ENCODE measurements at places on chromosomes 11 and 22. TPM values are rescaled to one million over a fixed set of nuclear protein-coding genes. Genes with fewer than 3 reads are reported as not detected.

GRCh38 chr11:129455756-129456655, 80.4 kb downstream of the BARX2 start:
- DNase-seq: no peak

GRCh38 chr11:128720522-128720985, 26.7 kb downstream of the FLI1 start:
- DNase-seq: no peak

DNA sequence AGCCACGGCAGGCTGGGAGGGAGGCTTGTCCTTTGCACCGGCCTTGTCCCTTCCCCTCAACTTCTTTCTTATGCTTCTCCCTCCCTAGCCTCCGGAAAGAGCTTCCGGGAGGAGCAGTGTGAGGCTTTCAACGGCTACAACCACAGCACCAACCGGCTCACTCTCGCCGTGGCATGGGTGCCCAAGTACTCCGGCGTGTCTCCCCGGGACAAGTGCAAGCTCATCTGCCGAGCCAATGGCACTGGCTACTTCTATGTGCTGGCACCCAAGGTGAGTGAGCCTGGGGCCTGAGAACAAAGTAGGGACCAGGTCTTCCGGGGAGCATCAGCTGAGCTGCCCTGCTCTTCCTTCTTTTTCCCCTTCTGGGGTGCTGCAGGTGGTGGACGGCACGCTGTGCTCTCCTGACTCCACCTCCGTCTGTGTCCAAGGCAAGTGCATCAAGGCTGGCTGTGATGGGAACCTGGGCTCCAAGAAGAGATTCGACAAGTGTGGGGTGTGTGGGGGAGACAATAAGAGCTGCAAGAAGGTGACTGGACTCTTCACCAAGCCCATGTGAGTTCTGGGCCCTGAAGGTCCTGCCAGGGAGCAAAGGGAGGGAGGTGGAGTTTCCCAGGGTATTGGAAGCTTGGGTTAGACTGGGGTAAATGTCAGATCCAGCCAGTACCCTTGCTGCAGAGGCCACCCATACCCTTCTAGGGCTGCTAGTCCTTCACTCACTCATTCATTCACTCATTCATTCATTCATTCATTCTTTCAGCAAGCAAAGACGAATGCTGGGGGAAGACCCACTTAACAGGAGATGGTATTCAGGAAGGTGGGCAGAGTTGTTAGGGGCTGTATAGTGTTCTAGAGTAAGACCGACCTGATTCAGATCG, 22.6 kb downstream of the ADAMTS15 start:
- no peak for DNase-seq

The DRD2 gene
- not detected for total RNA-seq

Data from HFFc6 (cell line).